ENCODE measurements at places on chromosomes 7 and 10.

GRCh38 chr10:108393089-108393488 lies 1228.6 kb upstream of the SORCS1 start:
- DNase-seq = no peak

GRCh38 chr10:89032141-89032891 lies 41.7 kb downstream of the FAS start:
- no peak for DNase-seq

- DNase-seq = no peak
These were observed 27.1 kb upstream of the SGCE start for GRCh38 chr7:94683066-94683465.

GRCh38 chr10:112338957-112339356 lies 35.0 kb upstream of the ACSL5 start:
- DNase-seq = no peak

GRCh38 chr10:91642831-91643692 lies 10.2 kb upstream of the PPP1R3C start:
- no peak for DNase-seq

GRCh38 chr10:131536676-131537075 lies 225.2 kb upstream of the TCERG1L start:
- no peak for DNase-seq

GRCh38 chr10:121886997-121887622 lies 40.7 kb downstream of the ATE1 start:
- peak; percentile 82 for DNase-seq

DNA sequence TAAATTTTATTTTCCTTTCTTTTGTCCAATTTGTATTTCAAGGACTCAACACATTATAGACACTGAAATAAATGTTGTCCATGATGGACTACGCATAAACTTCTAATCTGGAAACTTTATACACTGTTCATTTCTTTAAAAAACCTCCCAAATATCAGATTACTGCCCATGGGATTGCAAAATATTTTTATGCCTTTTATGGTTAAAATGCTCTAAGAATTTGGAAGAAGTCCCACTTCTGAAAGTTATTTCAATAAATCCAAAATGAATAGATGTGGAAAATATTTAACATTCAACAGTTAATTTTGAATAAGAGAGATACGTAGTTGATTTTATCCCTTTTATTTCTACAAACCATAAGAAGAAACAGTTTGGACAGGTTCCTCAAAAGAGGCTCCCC lies 46.1 kb downstream of the CABCOCO1 start:
- no peak for DNase-seq

GRCh38 chr10:5540080-5540479 lies 15.3 kb downstream of the CALML3 start:
- DNase-seq = no peak

DNA sequence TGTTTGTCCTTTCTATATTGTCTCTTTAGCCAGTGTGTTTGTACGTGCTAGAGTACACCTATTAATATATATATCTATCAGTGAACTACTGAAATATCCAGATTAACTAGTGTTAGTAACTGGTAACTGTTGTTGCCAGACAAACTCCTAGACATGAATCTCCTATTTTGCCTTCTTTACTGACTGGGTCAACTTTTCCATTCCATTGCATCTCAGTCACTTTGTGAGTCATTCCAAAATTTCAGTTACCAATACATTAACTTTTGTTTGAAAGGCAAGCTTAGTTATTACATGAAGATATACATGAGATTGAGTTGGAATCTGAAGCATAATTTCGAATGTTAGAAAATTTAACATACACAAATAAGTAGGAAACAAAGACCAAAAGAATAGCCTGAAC lies 51.4 kb downstream of the BTAF1 start:
- DNase-seq = no peak

DNA sequence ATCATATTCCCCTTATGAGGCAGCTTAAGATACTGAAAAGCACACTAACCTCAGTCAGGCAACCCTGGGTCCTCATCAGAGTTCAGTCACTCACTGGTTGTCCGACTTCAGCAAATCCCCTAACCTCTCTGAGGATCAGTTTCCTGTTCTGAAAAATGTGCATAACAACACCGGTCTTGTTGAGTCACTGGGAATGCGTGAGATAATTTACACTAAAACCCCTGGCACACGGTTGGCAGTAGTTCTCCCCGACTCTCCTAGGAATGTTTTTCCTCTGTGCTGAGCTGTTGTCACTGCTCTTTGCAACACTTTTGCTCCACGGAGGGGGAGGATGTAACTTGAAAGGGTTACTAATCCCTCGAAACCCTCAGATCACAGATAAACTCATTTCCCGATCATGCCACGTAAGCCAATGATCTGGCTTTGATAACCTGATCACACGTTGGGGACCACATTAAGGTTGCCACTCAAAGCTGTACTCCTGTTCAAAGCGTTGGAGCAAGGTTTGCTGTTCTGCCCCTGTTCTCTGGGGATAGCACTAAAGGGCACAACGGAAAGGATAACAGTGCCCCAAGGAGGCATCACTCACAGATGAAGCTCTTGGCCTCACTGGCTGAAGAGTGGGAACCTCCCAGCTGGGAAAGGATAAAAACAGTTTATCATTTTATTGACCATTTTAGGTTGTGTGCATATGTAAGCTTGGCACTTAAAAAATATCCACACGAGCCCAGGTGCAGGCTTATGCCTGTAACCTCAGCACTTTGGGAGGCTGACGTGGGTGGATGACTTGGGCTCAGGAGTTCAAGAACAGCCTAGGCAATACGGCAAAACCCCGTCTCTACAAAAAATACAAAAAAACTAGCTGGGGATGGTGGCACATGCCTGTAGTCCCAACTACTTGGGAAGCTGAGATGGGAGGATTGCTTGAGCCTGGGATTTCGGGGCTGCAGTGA lies 5.0 kb upstream of the RBM17 start:
- DNase-seq = no peak

DNA sequence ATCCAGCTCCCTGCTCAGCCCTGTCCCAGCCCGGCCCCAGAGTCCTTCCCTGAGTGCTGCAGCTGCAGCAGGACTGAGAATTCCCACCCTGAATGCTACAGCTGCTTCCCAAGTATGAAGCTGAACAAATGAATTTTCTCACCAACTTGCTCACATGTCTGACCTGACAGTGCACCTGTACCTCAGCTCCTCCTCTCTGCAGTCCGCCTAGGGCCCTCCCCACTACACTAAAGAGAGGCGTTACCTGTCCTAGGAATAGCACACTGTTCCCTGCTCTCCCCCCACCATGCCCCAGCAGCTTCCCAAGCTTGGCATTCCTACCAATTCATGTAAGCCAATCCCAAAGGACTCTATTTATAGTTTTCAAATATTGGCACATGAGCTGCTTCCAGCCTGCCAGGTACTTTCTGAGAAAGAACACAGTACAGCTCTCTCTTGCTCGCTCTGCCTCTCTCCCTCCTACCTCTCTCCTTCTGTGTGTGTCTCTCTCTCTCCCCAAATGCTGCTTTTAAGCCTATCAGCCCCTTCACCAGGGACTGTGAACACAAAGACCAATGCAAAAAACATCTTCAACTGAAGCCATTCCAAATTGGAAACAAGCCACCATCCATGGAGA lies 400.1 kb downstream of the TNS3 start:
- no peak for DNase-seq

DNA sequence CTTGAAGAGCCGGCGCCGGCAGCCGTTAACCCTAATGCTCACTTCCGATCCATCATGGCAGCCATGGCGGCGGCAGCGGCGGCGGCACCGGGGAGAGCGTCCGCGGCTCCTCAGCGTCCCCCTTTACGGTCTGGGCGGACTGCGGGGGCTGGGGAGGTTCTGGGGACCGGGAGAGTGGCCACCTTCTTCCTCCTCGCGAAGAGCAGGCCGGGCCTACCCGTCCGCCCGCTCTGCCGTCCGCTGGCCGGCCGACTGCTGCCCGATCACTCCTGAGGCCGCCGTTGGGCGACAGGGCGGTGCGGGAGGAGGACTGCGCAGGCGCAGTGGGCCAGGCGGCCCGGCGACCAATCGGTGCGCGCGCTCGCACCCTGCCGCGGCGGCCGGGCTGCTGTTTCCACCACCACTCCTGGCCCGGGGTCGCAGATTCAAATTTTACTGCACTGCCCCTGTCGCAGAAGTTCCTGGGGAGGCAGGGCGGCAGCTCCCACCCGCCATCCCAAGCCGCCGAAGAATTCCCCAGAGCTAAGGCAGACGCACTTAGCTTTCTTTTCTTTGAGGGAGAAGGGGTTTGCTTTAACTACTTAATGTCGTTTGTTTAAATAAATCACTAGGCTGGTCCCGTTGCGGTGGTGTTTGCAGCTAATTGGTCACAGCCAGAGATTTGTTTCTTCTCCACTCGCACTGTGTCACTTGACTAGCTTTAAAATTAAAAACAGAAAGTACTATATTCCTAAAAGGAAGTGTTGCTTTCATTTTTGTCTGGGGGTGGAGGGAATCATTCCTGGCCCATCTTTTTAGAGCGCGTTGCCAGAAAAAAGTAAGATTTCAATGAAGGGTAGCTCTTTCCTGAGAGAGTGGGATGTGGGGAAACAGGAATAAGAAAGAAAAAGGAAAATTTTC lies at the start of gene KIF5B:
KIF5B (minus strand) TSS at position 290 of the 900 bp plus-strand sequence. CDS start 452 bp downstream, outside the sequence.
- DNase-seq = peak; percentile 96

DNA sequence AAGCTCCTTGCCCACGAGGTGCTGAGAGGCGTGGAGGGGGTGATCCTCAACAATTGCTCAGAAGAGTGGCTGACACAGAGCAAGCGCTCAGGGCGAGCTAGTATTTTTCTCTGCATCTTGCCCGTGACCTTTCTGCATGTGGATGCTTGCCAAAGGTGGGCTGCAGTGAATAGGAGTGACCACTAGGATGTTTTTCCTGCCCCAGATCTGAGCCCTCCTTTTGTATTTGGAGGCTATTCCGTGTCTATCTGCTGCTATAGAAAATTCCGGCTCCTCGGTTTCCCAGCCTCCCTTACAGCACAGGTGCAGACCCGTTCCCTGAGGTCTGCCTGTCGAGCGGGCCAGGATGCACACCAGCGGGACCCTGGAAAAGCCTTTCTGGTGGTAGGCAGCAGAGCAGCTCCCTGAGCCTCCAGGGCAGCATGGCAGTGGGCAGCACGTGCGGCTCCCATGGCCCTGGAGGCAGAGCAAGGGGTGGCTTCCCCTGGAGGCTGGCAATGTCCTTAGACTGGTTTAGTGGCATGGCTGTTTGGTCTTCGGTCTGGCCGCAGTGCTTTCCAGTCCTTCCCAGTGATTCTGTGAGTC lies 145.1 kb upstream of the PCBD1 start:
- DNase-seq = no peak

DNA sequence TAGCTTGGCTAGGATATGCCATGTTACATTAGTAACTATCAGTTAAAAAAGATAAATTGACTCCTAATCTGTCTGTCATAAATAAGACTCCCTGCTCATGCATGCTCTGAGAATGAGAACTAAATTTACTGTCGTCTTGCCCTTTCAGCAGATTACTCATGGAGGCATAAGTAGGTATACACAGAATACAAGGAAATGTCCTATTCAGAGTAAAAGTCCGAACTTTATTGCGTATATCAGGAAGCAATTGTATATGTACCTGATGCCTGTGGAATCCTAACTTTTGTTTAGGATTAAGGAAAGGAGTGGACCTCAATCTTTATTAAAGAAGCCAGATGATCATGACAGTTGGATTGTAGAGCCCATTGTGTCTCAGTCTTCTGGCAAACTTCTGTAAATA lies 118.6 kb downstream of the THSD7A start:
- no peak for DNase-seq

- DNase-seq = no peak
These were observed 147.3 kb downstream of the DPY19L1 start for GRCh38 chr7:34889951-34890350.

DNA sequence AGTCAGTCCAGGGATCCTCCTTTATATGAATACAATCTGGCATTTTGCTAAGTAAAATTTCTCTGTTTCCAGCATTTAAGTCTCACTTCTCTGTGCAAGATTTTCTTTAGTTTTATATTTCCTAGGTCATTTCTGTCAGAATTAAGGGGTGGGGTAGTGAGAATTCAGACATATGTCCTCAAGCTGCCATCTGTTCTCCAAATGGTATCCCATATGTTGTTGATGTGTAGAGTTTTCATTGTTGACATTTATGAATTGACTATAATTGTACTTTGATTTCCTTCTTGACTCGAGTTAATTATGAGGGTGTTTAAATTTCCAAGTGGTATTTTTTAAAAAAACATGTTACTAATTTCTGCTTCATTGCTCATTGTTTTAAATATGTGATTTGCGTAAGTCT lies 148.8 kb downstream of the NPSR1 start:
- DNase-seq = no peak

- no peak for DNase-seq
These were observed 127.3 kb upstream of the PCBD1 start for GRCh38 chr10:71015674-71016073.

DNA sequence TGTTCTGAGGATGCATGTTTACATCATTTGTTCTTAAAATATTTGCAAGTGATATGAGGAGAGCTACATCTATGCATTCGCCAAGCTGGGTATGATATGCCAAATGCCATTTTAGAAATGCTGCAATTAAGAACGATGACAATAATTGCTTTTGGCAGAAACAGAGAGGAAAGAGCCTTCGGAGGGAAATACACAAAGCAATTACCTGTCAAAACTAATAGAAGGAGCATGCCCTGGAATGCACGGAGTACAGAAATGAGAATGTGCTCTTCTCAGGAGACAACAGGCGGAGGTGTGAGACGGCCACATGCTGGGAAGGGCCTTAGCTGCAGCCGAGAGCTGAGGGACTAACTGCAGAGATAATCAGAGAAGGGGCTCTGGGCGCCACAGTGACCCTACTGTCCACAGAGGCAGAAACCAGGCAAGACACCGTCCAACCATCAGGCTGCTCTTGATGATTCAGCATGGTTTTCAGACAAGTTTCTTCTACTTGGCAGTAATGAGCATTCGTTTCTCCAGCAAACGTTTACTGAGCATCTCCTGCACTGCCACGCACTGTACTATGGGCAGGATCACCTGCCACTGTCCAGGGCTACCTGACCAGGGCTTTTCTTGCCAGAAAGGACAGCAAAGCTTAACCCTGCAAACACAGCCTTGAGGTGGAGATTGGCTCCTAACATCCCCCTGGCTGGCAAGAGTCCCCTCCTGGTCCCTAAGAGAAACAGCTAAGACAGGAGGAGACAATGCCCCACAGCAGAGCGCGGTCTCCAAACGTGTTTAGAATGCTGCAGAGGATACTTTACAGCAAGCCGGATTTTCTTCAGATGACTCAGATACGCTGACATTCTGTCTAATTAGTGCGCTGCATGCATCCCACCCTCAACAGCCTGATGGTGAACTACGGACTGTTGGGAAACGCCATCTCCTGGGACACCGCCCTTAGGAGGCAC lies 18.1 kb downstream of the VIPR2 start:
- DNase-seq = no peak

DNA sequence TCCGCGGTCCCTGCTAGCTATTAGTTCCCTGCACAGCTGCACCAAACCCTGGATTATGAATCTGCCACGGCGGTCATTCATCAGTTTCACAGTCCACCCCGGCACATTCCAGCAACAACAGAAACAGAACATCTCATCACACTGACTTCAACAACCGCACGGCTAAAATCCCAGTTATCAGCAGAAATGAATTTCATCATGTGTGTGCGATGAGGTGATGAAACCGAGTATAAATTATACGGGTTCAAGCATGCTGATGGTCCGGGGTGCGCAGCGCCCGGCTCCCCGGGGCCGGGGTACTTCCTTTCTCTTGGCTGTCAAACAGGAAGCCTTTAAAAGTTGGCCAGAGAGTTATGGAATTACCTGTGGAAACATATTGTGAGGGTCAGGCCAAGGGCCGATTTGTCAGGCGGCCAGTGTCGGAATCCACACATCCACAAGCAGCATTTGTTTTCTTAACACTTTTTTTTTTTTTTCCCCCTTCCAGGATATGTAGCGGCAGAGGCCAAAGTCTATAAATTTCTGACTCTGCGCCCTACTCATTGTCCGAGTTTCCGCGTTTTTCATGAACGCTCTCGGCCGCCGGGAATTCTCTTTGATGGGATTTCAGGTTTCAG lies 420.9 kb upstream of the MGMT start:
- no peak for DNase-seq

GRCh38 chr7:37408291-37409228 lies 40.1 kb downstream of the ELMO1 start:
- no peak for DNase-seq

All from neural progenitor cell (in vitro differentiated cells).